ENCODE measurements at places on chromosomes 4 and X. TPM values are rescaled to one million over a fixed set of nuclear protein-coding genes. Genes with fewer than 3 reads are reported as not detected.
A peak's percentile ranks its signal among the peaks of the same experiment; 100 is the strongest.

PPP4R3C gene
- not detected for total RNA-seq

TRIM75 gene
- not detected for total RNA-seq

RTL9 gene
- 0.06 TPM for total RNA-seq

- no peak for DNase-seq
Observed at GRCh38 chr4:54318904-54319303, 89.8 kb downstream of the PDGFRA start.

CLDN34 gene
- total RNA-seq = not detected

DNA sequence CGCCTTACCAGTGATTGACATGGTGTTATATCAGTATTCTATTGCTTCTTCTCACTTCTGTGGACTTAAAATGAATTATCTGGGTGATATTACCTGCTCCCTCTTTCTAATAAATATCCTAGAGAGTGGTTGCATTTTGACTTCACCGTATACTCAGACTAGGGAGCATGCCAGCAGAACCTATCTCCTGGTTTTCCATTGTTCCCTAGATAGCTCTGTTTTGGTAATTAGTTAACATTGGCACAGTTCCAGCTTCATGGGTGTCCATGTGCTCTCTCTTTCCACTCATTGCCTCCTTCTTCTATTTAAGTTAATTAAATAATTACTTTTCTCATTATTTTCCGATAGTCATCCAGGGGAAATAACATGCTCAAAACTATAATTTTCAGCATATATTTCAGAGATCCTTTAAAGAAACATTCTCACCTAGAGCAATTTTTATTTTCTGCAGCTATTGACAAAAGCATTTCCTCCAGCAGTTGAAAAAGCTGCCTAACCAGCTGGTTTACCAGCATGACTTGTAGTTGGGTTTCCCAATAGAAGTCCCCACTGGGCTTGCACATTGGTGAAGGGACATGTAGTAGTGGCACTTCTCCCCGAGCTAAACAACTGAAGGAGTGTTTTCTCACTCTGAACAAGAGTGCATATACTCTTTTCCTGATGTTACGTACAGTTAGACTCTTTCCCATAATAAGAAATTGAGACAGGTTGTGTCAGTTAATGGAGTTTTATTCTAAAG, 27.9 kb upstream of the PAPSS1 start:
- no peak for DNase-seq

DNA sequence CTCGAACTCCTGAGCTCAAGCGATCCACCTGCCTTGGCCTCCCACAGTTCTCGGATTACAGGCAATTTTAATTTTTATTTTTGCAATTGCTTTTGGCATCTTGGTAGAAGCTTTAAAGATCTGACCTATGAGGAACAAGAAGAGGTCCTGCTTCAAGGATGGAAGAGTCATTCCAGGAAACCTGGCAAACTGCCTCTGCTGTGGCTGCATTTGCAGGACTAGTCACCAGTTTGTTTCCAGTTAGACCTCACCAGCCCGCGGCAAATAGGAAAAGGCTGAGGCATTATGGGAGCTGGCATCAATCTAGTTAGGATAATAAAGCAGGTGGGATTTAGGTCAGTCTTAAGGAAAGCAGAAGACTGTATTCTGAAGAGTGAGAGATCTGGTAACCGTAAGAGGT, 51.9 kb upstream of the LAS1L start:
- DNase-seq = no peak

CAPN6 gene
- 0.50 TPM for total RNA-seq

IQCM gene
- total RNA-seq = not detected

- DNase-seq = no peak
Observed at GRCh38 chrX:106300239-106300638, 132.1 kb downstream of the PWWP3B start.

GAB1 gene
- 42.0 TPM for total RNA-seq

DNA sequence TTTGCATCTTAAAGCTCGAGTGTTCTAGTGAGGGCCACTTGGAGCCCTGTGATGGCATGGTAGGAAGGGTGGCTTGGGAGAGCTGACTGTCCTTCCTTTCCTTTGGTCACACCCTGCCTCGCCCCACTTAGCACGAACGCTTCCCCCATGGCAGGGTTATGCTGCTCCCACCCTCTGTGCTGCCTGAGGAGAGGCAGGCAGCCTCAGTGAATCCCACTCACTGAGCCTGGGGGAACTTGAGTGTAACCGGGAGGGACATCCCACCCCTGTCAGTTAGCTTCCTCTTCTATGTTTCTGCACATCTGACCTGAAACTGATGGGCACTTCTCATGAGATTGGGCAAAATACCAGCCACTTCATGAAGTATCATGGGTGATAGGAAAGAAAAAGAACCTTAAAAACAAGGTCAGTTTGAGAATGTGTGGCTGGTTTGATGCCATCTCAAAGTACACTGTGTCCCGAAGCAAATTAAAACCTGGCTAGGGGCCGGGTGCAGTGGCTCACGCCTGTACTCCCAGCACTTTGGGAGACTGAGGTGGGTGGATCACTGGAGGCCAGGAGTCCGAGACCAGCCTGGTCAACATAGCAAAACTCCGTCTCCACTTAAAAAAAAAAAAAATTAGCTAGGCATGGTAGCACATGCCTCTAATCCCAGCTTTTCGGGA, 10.1 kb downstream of the TKTL1 start:
- no peak for DNase-seq

IL13RA2 gene
- total RNA-seq = 7.8 TPM

DNA sequence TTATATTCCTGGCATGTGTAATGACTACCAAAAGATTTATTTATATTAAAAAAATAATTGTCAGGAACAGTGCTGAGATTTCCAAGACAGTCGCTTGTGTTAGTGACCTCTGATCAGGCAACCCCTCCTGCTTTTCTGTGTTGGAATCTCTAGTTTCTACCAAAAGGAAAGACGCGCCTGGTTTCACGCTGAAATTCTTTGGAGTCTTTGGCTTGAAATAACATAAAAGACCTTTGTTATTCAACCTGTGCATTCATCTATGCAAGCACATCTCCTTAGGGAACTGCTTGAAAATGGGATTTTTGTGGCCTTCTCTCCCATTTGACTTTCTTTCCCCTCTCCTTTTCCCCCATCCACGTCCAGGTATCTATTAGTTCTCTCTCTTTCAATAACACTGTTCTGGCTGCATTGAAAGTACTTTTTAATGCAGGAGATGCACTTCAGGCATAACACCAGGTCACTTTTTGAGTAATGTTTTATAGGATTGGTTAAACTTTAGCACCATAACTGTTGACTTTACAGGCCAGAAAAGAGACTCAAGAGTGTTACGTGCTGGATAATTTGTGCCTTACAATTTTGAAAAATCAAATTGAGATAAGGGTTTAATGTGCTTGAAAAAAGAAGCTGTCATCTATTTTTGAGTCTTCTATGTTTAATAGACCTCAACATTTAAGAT, 172.7 kb downstream of the GPAT3 start:
- no peak for DNase-seq

TLR10 gene
- total RNA-seq = not detected

CCKAR gene
- total RNA-seq = not detected

- DNase-seq = peak; percentile 50
Observed at GRCh38 chrX:83469551-83469950, 38.5 kb upstream of the POU3F4 start.

CACNA1F gene
- total RNA-seq = not detected

- DNase-seq = no peak
Observed at GRCh38 chrX:150223176-150224015, 139.7 kb upstream of the MAMLD1 start.

DNA sequence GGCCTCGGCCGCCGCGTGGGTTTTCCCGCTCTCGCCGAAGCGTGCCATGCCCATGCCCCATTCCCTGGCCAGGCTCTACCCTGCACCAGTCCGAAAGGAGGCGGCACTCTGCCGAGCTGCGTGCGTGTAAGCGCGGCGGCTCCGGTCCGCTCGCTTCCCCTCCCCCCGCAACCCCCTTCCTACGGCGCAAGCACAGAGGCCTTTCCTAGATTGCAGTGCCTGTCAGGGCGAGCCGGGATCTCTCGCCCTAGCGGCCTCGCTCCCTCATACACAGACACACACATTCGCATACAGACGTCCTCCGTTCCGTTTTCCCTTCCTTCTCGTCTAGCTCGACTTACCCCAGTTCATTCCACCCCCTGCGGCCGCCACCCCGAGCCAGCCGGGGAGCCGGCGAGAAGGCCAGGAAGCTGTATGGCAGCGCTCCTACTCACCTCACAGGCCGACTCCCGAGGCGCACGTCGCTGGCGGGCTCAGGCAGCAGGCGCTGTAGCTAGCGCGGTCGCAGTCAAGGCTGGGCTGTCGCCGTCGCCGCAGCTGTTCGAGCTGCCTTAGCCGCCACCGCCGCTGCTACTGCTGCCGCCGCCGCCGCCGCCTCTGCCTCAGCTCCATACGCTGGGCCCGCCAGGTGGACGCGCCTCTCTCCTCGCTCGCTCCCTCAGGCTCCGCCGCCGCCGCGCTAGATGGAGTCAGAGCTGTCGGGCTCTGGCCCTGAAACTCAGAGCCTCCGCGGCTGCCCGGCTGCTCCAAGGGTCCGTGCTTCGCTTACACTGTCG, 615 bp downstream of the NEXMIF start:
- DNase-seq = peak; percentile 40

Measured in adrenal gland (tissue), 19 donors.